Adipocyte (in vitro differentiated cells): ENCODE measurements at places on chromosomes 7 and 10.

GRCh38 chr10:11587722-11588259, 23.7 kb downstream of the USP6NL start:
- no peak for DNase-seq

DNA sequence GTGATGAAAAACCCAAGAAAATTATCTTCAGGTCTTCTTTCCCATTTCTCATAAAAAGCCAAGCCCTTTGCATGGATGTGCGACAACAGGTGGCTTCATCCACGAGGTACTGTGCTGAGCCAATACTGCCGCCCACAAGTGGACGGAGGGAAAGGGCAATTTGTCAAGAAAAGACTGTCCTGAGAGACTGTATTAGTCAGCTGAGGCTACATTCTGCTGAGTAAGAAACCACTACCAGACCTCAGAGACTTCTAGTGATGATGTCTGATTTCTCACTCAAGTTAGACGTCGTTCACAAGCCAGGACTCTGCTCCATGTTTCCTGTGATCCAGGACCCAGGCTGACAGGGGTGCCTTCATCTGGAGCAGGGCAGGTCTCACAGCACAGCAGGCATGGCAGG, 171.5 kb upstream of the CDCA7L start:
- DNase-seq: no peak

DNA sequence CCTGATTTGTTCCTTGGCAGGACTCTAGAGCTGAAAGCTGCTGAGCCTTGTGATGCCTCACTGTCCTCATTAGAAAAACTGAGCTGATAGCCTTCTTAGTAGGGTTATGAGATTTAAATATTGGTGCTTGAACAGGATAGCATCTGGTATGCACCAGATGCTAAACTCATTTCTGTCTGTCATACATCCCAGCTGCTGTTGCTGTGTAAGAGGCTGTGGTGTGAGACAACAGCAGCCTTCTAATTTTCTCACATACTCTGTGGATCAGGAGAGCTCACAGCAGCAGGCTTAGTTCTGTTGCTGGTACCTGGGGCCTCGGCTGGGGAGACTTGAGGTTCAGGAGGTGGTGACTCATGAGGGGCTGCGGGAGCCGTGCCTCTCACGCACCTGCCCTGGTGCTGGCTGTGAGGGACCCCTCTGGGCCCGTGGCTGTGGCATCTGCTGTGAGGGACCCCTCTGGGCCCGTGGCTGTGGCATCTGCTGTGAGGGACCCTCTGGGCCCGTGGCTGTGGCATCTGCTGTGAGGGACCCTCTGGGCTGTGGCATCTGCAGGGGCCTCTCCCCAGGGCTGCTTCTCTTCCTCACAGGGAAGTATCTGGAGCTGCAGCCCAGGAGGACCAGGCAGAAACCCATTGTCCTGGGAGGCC, 12.5 kb downstream of the DYNC2I1 start:
- DNase-seq: no peak

DNA sequence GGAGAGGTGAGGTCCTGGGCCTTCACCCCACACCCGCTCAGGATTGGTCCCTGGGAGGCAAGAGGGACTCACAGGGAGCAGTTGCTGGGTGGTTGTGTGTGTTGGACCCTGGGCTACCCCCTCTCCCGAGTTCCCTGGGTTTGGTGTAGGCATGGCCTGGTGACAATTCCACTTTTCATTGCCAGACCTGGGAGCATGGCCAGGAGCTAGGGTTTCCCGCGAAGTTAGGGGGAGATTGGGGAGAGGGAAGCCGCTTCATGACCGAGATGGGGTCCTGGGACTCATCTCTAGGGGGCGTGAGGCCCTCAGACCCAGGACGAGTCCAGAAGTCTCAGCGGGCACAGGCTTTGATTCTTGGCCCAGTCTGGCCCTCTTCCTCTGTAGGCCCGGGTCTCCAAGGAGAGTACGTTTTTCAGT, 606 bp downstream of the PALD1 start:
- no peak for DNase-seq
